Lung microvascular endothelial cell (primary cell): ENCODE measurements at places on chromosomes 2 and 18. TPM values are rescaled to one million over a fixed set of nuclear protein-coding genes. Genes with fewer than 3 reads are reported as not detected.

- DNase-seq: no peak
Observed at GRCh38 chr2:176648700-176649297, 379.6 kb downstream of the MTX2 start.

The POMC gene
- total RNA-seq: 0.22 and 0.99 TPM in 2 replicates

The CCDC85A gene
- 1.4 and 2.6 TPM in 2 replicates for total RNA-seq

DNA sequence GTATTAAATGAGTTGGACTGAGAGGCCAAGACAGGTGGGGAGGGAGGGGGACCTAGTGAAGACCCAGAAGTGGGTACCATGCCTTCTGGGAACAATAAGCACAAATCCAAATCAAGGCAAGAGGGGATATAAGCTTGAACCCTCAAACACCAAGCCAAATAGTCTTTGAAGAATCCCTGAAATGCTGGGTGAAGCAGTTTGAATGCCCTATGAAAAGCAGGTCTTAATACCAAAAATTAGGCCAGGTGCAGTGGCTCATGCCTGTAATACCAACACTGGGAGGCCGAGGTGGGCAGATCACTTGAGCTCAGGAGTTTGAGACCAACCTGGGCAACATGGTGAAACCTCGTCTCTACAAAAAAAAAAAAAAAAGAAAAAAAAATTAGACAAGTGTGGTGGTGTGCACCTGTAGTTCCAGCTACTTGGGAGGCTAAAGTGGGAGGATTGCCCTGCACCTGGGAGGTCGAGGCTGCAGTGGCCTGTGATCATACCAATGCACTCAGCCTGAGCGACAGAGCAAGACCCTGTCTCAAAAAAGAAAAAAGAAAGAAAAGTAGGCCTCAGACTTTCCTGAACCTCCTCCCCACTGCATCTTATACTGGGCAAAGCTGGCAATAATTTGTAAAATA lies 3.5 kb downstream of the PCBP1 start:
- no peak for DNase-seq

DNA sequence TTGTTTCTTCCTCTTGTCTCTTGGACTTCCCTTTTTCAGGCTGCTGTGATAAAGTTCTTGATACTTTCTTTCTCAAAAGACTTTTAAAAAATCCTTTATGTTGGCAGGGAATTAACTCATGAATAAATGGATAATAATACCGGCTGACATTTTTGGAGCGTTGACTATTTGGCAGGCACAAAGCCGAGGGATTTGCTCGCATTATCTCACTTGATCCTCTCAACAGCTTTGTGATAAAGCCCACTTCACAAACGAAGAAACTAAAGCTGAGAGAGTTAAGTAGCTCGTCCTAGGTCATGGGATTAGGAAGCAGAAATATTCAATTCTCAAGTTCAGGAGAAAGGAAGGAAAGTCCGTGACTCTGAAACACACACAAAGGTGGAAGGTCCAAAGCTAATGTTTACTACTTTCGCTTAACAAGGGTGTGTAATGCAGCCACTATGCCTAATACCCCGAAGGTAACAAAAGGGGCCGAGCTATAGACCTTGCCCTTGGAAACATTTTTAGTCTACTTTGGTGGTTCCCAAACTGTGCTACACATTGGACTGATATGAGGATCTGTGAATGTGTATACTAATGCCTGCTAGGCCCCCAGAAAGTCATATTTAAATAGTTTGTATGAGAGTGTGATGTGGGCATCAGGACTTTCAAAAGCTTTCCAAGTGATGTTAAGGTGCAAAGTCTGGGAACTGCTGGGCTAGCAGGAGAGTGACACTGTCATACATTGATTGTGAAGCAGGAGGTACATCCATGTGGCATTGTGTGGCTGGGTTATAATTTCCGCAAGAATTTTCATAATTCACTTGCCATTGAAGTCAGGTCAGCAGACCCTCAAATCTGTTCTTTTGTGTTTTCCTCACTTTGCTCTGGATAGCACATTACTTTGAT lies 508.4 kb downstream of the PLCL1 start:
- DNase-seq: no peak

DNA sequence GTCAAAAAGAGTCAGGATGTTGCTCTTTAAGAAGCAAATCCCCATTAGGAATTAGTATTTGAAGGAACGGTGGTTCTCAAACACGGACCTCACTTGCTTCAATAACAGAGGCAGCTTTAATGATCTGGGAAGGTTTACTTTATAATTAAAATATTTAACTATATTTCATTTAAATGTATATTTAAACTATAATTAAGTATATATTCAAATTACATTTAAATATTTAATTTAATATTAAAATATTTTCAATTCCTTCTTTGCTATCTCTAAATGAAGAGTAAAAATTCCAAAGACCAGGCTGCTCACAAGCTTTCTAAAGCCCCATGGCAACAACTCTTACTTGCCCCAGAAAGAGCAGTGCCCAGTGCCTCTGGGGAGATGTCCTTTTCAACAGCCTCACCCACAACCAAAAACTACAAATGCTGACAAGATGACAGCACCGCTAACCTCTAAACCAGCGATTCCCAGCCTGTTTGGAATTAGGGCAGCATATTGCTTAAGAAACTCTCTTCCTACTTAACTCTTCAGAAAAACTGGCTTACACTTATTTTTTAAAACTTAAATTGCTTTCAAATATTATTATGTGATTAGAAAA lies 62.9 kb upstream of the POU3F3 start:
- DNase-seq: no peak

The NFATC1 gene
- 6.5 and 20.8 TPM in 2 replicates for total RNA-seq
